ENCODE measurements at places on chromosomes 3 and 15. TPM values are rescaled to one million over a fixed set of nuclear protein-coding genes. Genes with fewer than 3 reads are reported as not detected.

DNA sequence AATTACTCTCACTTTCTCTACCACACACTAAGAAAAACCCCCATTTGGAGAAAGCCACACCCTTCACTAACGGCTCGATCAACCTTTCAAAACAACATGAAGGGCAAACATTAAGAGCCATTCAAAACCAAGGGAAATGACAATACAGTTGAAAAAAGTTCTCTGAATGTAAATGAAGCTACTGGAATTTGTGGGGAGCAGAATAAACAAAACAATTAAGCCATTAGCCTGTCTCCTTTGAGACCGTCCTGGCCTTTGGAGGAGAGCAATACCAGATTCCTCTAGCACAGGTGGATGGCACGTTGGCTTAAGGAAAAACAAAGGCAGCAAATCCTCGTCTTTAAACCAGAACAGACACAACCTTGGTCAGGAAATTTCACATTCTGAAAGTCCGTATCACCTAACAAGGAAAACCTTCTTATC, 18.7 kb downstream of the MYO1E start:
- DNase-seq: no peak

Gene TRIM59
- total RNA-seq: 30.0 TPM

GRCh38 chr3:4774531-4774930, 204.7 kb upstream of the BHLHE40 start:
- DNase-seq: no peak

DNA sequence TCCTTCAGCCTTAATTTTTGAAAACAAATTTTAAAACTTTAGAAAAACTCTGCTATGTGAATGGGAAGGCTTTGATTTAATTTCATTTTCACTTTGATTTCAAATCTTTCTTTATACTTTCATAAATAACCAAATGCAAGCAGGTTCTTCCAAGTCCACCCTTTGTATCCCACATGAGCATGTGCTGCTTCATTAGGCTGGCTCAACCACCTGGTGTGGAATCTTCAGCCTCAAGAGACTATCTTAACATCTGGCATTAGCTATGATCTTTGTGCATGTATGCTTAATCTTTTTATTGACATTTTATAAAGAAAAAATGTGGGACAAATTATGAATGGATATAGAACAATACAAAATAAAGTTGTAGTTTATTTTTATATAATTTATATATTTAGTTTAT, 81.8 kb upstream of the MLF1 start:
- DNase-seq: no peak

- DNase-seq: no peak
Observed at GRCh38 chr15:96487245-96487644, 156.7 kb downstream of the NR2F2 start.

DNA sequence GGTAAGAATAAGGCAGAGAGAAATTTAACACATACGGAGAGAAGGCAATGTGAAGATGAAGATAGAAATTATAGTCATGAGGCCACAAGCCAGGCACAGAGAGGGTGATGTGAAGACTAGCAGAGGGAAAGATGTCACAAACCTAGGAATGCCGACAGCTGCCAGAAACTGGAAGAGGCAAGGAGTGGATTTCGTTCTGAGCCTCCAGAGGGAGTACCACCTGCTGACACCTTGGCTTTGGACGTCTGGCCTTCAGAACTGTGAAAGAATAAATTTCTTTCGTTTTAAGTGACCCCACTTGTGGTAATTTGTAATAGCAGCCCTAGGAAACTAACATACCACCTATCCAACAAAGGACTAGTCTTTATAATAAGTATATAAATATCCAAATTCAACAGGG, 5.0 kb upstream of the SGO1 start:
- no peak for DNase-seq

- no peak for DNase-seq
Observed at GRCh38 chr15:96657096-96657495, 326.6 kb downstream of the NR2F2 start.

DNA sequence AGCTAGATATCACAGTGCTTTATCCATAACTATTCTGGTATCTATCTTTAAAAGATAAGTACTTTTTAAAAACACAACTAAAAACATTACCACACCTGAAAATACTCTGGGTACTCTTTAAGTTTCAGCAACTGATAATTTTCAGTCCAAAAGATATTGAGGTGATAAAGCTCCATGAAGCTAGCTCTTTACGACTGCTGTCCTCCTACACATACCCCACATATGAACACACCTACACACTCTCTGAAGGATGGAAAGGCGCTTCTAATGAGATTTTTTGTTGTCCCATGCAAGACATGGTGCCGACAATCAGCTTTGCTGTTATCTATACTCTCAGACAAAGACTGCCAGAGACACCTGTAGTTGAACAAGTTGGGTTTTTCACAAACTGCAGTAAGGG, 19.1 kb upstream of the TM4SF4 start:
- DNase-seq: no peak

Gene ITIH4
- 6.3 TPM for total RNA-seq

GRCh38 chr3:12278566-12278965, 10.3 kb upstream of the PPARG start:
- DNase-seq: no peak

DNA sequence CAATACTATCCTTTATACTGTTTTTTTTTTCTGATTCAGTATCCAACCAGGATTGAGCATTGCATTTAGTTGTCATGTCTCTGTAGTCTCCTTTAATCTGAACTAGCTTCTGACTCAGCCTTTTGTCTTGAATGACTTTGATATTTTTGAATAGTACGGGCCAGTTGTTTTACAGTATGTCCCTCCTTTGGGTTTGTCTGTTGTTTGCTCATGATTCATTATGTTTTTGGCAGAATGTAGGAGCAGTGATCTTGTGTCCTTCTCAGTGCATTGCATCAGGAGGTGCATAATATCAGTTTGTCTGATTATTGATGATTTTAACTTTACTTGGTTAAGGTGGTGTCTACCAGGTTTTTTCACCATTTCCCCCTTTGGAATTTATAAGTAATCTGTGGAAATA, 20.5 kb downstream of the EXOG start:
- DNase-seq: no peak

Gene AMT
- total RNA-seq: 2.4 TPM

DNA sequence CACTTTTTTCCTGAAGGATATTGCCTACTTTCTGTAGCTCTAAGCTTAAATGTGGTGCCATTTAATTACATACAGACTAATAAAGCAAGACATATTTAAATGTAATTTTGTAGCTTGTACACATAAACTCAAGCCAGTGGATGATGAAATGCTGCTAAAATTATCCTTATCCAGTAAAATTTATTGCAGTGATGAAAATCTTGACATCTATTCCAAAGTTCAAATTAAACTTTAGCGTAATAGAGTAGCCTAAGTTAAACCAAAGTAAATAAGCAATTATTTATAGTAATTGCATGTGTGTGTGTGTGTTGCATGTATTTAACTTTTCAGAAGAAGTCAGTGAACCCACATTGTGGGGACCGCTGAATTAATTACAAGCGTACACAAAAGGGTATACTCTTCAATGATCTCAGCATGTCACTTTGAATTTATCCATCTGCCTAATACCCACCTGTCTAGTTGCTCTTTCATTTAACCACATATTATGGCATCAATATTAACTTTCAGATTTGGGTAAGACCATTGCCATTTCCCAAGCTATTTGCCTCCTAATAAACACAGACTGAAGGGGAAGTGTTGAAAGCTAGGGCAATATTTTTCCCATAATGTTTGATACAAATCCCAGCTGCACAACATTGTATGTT, 85.0 kb downstream of the MECOM start:
- no peak for DNase-seq

DNA sequence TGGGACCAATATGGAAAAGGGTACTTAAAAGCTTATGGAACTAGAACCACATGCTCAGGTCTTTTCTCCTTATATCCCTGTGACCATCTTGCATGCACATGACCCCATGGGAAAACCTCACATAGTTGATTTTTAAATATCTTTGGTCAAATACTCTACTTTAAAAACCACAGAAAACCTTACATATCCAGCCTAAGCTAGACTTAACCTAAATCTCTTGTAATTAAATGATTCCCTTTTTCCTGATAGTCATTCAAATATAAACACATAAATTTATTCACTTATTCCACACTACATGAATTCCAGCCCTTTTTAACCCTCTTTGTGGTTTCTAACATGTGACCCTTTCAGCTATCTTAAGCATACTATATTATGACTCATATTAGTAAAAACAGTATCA, 46.8 kb downstream of the DNAJC13 start:
- DNase-seq: no peak

DNA sequence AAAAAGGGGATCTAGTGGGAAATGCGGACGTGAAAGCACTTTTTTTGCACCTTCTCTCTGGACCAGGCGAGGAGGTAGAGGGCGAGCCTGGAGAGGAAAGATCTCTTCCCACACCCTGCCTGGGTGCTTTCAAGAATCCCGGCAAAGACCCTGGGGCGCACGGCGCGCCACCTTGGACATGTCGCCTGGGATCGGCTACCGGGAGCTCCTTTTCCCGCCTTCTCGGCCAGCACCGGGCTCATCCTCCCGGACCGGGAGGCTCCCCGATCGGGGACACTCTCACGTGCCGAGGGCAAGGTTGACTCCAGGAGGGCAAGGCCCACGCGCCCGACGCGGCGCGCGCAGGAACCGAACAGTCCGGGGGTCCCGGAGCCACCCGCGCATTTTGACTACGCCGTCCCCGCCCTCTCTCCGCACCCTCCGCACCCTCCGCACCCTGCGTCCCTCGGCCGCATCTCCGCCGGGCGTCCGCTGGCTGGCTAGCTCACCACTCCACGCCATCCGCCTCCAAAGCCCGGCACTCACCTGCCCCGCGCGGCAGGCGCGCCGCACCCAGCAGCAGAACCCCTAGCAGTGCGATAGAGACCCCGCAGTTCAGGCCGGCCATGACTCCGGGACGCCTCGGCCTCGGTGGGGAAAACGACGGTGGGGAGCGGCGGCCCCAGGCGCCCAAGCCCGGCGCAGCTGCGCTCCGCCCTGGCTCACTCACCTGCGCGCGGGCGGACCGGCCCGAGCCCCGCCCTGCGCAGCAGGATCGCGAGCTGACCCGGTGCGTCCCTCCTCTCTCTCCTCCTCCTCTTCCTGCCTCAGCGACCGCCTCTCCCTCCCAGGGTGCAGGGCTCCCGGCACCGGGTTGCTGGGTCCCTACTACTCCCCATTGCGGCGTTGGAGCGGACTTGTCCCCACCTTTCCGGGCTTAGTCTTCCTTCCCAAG, at the start of gene CDCP1:
Gene CDCP1 (minus strand): TSS at position 698 of the 934 bp plus-strand sequence. CDS start 91 bp downstream, at position 607.
- no peak for DNase-seq

DNA sequence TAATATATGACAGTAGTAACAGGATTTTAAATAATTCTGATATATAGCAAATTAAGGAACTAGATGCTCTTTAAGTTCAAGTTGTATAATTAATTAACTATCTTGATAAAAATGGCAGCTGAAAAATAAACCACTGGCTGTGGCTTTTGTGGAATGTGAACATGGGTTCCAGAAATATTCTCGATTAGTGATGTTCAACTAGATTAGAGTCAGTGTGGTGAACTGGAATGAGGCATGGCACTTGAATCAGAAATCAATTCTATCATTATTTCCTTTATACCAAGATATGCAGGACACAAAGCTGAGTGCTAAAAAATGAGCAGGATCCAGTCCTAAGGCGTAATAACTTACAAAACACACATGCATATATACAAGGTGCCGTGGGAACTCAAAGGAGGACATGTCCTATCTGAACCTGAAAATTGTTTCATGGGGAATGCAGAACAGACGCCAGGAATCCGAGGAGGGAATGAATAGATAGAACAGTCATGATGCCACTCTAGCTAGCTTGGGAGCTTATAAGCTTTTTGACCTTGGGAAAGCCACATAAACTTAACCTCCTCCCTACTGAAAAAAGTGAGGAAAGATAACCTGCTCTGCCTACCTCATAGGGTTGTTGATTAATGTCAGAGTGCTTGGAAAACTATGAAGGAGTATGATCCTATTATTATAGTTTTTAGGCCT, 402.4 kb downstream of the PLCL2 start:
- no peak for DNase-seq

DNA sequence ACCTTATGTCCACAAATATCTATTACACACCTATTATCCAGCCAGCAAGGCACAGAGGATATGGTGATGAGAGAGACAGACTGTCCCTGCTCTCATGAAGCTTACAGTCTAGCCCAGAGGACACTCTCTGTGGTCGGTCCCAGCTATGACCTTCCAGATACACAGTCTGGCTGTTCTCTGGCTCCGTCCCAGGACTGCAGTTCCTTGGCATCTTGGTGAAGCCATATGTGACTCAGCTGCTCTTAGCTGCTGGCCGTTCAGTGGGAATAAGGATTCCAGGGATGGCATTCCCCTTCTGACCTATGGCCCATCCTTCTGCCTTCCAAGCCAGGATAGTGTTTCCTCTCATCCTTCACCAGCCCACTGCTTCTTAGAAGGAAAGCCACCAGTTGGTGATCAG, 30.8 kb downstream of the MEX3B start:
- no peak for DNase-seq

GRCh38 chr15:80977627-80978036, 12.0 kb downstream of the MESD start:
- peak; percentile 62 for DNase-seq

DNA sequence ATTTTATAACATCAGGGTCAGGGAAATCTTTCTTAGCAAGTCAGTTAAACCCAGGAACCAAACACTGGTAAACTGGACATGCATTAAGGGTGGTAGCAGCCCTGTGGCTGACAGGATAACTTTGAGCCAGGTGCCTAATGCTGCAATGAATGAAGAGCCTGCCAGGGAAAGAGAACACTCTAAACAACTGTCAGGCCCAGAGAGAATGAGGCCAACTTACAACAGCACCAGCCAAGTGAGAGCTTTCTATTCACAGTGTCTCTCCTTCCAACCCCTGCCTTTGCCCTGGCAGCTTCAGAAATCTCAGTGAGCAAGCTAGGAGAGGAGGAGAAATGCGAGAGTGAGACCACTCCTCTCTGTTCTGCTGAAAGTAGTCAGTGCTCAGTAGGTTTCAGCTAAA, 50.4 kb upstream of the ATP2C1 start:
- no peak for DNase-seq

- DNase-seq: no peak
Observed at GRCh38 chr15:74121039-74121438, 9.3 kb upstream of the ISLR2 start.

Gene CASR
- 0.19 TPM for total RNA-seq

DNA sequence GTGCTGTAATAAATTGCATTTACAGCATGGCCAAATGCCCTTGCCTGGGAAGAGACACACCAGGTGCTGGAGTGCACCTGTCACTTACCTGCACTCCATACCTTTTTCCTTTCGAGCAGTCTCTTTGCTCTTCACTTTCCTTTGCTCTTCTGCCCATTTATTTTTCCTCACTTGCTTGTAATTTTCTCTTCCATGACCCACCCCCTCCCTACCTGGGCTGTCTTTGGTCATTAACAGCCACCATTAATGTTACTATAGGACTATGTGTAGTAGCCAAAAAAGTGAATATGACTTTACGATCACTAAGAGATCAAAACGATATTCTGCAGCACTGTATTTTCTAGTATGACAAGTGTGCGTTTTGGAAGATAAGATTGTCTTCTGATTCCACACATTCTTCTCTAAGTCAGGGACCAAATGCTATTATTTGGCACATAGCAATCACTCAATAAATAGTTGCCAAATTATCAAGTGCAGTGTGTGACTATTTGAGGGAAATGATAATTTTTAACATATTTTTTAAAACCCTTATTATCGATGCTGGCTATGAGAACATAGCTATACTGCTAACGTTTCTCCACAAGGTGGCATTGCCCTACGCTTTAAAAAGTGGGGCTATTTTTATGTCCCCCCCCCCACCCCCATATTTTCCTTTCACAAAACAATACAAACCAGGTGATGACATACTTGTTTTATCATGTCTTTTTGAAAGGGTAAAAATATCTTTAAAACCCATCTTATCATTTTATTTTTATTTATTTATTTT, 114.4 kb downstream of the GHSR start:
- no peak for DNase-seq

Data from activated CD4-positive, alpha-beta memory T cell treated with anti-CD3 and anti-CD28 coated beads for 36 hours (primary cell).